ENCODE measurements at places on chromosomes 7 and 10. TPM values are rescaled to one million over a fixed set of nuclear protein-coding genes. Genes with fewer than 3 reads are reported as not detected.

DNA sequence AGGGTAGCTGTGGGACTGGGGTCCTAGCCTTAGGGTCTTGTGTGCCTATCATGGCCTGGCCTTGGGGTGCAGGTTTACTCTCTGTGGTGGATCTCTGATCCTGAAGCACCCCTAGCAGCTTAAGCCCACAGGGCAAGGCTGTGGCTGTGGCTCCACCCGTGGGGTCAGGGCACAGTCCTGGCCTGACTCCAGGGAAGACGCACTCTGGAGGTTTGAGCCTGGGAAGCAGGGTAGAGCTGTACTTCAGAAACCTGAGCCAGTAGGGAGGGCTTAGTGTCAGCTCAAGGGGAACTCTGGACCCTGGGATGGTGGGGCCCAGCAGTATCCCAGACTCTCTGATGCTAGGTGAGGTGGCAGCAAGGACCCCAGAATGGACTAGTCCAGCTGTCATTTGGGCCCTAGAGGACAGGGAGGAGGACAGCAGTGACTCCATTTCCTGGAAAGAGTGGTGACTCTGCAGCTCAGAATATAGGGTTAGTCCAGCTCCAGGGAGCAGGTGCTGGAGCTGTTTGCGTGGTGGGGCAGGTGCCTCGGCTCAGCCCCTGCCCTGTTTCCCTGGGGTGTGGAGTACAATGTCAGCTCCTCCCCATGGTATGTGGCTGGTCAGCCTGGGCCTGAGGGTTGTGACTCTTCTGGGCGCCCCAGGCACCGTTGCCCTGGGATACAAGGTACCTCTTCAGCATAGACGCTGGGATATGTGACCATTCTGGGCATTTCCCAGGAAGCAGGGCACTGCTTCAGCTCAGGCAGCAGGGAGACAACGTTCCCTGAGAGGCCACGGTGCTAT is 15.8 kb downstream of the GTPBP4 start:
- no peak overlapping the region for H3K27ac ChIP-seq
- no peaks in the 10 kb centered on the region for H3K27me3 ChIP-seq
- no peaks in the 10 kb centered on the region for H3K4me1 ChIP-seq
- DNase-seq: no peak

- H3K4me3 ChIP-seq: no peak overlapping the region
- H3K4me1 ChIP-seq: peaks cover 14% of the 10 kb centered on the region
- no peaks in the 10 kb centered on the region for H3K27me3 ChIP-seq
- 0 out of 2 replicates have a peak, but pooled peaks cover 5% of the 10 kb centered on the region for H3K36me3 ChIP-seq
- DNase-seq: no peak
These were observed 9.5 kb downstream of the GLI3 start for GRCh38 chr7:42227541-42227935.

- 0 out of 2 replicates have a peak, but pooled peaks cover 3% of the 10 kb centered on the region for H3K27me3 ChIP-seq
- H3K36me3 ChIP-seq: no peaks in the 10 kb centered on the region
- no peak for DNase-seq
- H3K4me1 ChIP-seq: no peaks in the 10 kb centered on the region
These were observed 80.0 kb downstream of the EEPD1 start for GRCh38 chr7:36232971-36233550.

GRCh38 chr7:26091933-26092332 is 60.1 kb upstream of the NFE2L3 start:
- no peaks in the 10 kb centered on the region for H3K4me1 ChIP-seq
- no peak overlapping the region for H3K27ac ChIP-seq
- peaks cover 6% of the 10 kb centered on the region for H3K27me3 ChIP-seq
- H3K36me3 ChIP-seq: no peaks in the 10 kb centered on the region
- peak; percentile 22 for DNase-seq

DNA sequence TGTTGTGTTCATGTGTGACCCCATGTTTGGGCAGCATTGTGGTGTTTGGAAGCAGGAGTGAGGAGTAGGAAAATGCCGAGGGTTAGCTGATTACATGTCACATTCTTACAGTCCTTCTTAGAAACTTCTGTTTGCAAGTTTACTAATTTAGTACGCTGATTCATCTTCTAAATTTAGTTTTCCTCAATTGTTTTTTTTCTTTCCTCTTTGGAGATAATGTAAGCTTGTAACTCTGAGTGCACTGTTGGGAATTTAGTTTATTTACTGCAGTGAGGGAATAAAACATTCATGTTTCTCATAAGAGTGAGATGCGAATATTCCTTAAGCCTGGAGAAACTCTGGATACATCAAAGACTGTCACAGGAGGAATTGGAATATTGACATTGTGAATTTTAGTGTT is 135.0 kb downstream of the NT5C2 start:
- no peaks in the 10 kb centered on the region for H3K4me1 ChIP-seq
- no peaks in the 10 kb centered on the region for H3K36me3 ChIP-seq
- no peaks in the 10 kb centered on the region for H3K27me3 ChIP-seq
- H3K27ac ChIP-seq: no peak overlapping the region
- no peak for DNase-seq

- no peaks in the 10 kb centered on the region for H3K4me1 ChIP-seq
- DNase-seq: peak; percentile 15
- no peaks in the 10 kb centered on the region for H3K36me3 ChIP-seq
- no peaks in the 10 kb centered on the region for H3K27me3 ChIP-seq
- no peak overlapping the region for H3K4me3 ChIP-seq
- H3K27ac ChIP-seq: no peak overlapping the region
These were observed 186.7 kb upstream of the HGF start for GRCh38 chr7:81956520-81956919.

- H3K36me3 ChIP-seq: no peaks in the 10 kb centered on the region
- no peak overlapping the region for H3K27ac ChIP-seq
- H3K4me1 ChIP-seq: peaks cover 15% of the 10 kb centered on the region
These were observed 4.7 kb upstream of the MRLN start for GRCh38 chr10:59757966-59758365.

DNA sequence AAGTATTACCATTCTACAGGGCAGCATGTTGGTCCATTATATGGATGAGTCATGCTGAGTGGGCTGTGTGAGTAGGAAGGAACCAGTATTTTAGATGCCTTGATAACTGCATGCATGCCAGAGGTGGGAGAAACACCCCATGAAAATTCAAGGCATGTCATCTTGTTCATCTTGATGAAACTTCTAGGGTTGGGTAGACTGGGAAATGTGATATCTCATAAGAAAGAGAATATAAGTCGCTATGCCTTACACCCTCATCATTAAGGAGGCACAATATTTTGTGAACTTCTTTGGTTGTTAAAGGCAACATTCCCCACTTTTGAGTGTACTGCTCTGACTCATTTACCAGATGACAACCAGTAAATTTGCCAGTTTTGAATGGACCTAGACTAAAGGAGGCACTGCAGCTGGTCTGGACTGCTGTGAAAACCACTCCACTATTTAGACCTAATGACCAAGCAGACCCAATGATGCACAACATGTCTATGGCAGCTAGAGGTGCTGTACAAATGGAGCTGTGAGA is 48.0 kb downstream of the ZNF365 start:
- no peak overlapping the region for H3K27ac ChIP-seq
- H3K27me3 ChIP-seq: no peaks in the 10 kb centered on the region
- H3K4me1 ChIP-seq: no peaks in the 10 kb centered on the region
- DNase-seq: no peak

DNA sequence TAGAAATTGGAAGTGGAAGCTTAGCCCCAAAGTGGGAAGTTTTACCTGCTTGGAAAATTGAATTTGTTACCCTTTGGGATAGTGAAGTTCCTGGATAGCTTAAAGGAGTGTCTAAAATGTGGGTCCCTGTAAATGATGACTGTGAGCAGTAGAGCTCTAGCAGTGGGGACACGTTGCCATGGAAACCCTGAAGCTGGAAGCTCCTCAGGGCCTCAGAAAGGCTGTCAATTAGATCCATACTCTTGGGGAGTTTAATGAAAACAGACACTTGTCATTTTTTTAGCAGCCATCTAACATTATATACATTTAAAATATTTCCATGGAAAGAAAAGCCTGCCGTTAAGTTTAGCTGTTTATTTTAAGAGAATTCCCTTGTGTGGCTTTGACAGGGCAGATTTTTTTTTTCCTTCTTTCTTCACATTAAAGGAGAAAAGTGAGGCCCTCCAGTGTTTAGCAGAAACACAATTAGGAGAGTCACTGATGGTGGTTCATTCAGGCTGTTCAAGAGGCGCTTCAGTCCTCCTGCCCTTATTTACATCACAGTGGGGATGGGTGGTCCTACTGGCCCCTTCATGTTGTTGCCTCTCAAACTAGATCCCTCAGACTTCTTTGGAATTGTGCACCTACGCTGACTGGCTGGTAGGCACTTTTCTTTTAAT is 518.4 kb downstream of the CCSER2 start:
- no peaks in the 10 kb centered on the region for H3K4me1 ChIP-seq
- H3K4me3 ChIP-seq: no peak overlapping the region
- no peaks in the 10 kb centered on the region for H3K27me3 ChIP-seq
- no peaks in the 10 kb centered on the region for H3K36me3 ChIP-seq

The POR gene
- 106 TPM for total RNA-seq

All from SJCRH30 (cell line).